ENCODE measurements at places on chromosomes 3 and 15.

GRCh38 chr3:38229036-38229435 is 36.6 kb upstream of the SLC22A13 start:
- DNase-seq: peak; percentile 25

- DNase-seq: no peak
These were observed 70.2 kb upstream of the ZBTB20 start for GRCh38 chr3:115217292-115217677.

DNA sequence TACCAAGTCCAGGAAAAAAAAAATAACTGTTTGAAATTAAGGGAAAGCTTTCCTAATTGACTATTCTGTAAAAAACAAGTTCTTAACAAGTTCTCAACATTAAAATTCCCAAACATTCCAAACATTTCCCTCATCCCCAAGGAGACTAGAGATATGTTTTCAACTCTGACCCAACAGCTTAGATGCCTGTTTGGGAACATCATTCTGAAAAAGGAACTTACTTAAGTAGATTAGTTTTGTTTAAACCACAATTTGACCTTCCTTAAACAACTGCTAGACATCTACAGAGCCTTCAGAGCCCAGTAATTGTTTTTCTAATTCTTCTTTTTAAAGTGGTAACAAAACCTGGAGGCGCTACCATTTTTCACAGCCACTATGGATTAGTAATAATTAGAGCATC is 12.8 kb downstream of the UBR1 start:
- peak; percentile 51 for DNase-seq

DNA sequence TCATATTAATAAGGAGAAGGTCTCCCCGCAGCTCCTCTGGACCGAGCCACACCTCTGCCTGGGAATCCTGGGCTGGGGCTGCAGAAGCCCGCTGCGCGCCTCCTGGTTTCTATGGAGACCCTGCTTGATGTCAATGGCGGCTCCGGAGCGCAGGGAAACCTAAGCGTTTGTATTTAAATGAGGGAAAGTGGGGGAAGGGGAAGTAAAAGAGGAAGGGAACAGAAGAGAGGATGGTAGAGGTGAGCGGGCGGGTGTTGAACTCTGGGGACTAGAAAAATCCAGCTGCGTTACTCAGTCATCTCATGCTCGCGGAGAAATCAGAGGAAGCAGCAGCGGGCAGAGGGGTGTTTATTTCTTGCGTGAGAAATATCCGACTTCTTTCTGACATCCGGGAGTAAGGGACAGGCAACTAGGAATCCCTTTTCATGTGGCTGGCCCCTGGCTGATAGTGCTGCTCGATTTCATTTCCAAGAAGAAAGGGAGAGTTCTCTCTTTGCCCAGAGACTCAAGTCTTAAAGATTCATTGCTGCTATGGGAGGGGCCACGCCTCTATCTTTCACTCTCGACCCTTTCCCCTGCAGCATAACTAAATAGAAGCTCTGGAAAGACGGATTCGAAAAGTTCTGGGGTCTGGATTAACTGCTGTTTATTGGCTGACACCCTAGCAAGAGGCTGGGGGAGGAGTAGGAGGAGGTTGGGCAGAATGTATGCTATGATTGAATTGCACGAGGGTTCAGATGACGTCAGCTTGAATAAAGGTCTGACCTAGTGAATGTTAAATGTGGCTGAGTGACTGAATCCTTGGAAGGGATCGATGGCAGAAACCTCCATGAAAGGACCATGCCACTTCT is 110.5 kb upstream of the GAP43 start:
- peak; percentile 10 for DNase-seq

- DNase-seq: no peak
These were observed 10.5 kb upstream of the CCK start for GRCh38 chr3:42276141-42277132.

DNA sequence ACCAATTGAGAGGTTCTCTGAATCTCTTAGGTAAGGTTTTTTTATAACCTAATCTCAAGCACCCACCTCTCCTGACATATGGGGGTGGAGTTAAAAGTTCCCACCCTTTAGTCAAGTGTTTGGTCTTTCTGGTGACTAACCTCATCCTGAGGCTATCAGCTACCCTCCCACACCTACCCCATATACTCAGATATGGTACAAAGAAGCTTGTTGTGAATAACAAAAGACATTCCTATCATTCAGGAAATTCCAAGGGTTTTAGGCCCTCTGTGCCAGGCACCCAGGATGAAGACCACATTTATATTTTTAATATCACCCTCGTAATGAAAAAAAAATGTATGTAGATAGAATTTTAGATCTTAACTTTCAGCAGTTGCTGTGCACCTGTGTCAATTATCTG is 9.0 kb downstream of the CHMP2B start:
- DNase-seq: no peak

DNA sequence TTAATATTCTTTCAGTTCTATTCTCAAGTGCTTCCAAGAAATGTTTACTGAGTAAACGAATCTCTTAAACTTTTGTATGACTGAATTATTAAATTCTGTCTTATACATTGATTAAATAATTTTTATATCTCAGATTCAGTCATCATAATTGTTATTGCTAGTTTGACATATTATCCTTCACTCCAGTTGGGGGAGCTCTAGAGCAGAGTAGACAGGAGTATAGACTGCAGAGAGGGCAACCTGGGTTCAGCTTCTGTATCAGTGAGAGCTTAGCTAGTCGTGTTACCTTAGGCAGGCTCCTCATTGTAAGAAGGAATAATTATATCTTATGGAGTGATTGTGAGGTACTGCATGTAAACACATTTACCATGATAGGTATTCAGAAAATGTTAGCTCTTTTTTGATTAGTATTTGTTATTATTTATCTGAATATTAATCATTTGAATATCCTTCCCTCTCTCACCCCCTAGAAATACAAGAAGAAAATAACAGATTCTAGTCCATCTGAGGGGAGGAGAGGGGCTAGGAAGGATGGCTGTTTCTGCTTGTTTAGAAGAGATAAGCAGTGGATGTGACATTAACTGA is 31.0 kb upstream of the ZCWPW2 start:
- peak; percentile 50 for DNase-seq

- peak; percentile 29 for DNase-seq
These were observed 1.3 kb downstream of the SACM1L start for GRCh38 chr3:45690336-45691035.

DNA sequence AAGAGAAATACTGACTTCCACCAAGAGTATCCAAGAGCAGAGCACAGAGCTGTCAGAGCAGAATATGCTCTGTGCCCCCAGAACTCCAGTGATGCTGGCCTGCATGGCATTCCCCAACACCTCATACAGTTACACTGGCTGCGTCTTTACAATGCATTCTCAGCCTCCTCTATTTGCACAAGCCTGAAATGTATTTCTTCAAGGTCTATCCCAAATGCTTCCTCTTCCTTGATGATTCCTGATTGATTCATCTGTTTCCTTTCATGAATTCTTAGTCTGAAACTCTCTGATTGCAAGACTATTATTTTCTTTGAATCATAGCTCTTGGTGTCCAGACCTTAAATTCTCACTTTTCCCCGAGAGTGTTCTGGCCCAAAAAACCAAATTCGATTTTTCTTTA is 664.7 kb downstream of the MECOM start:
- no peak for DNase-seq

DNA sequence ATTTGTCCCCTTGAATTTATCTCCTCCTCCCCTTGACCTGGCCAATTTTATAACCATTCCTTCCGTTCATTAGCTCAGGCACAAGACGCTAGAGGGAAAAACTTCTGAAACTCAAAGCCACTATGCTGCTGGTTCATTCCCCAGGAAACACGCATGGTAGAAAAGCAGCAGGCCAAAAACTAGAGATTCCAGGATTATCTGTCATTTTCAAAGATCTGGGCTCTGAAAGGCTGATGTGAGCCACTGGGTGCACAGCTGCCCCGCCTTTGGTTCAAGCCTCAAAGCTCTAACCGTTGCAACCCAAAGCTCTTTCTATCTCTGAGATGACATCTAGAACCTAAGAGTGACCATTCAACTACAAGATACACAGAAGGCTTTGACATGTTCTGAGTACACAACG is 6.1 kb downstream of the ANP32A start:
- no peak for DNase-seq

DNA sequence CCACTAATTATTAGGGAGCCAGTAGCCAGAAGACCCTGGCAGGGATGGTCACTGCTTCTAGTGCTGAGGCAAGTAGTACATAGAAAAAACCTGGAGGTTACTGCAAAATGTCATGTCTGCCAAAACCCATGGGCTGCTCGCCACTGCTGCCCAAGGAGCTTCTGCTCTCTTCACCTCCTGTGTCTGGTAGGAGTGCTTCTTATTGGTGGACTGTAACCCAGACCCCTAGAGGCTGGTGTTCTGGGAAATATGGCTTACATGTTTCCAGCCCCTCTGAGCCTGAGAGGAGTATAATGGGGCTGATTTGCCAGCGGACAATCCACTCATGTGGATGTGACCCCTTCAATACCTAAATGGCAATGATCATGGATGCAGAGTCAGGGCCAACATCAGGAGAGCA is 286.4 kb downstream of the EPHB1 start:
- DNase-seq: no peak

DNA sequence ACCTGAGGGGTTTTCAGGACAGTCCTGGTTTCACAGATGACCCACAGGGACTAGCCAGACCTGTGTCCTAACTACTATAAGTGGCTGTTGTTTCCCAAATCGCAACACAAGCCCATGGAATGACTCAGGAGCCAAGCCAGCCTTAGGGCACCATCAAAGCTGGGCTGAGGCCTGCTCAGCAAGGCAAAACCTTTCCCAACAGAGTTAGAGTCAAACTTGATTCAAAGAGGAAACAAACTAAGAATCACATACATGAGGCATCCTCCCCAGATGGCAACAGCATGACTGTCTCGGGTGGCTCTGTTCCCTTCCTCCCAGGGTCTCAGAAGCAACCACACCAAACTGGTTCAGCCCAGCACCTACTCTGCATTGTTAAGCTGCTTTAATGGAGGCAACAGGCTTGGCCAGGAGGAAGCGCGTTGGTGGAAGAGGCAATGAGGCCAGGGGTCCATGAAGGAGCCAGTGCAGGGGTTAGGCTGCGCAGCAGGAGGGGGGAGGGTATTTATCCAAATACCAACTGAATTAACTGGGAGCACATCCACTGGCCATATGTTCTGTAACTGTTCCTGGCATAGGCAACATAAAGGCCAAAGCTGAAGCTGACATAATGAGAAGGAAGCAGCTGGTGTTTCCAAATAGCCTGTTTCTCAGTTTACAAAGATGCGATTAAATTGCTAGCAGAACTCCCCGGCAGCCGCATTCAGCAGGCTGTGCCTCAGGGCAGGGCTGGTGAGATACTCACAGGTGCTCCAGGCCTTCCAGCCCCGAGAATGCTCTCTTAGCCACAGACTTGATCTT is 102.4 kb downstream of the LRIG1 start:
- peak; percentile 4 for DNase-seq

GRCh38 chr3:187855131-187855530 is 109.9 kb upstream of the BCL6 start:
- DNase-seq: peak; percentile 70

- peak; percentile 68 for DNase-seq
These were observed 4.6 kb upstream of the RTP2 start for GRCh38 chr3:187706971-187707370.

DNA sequence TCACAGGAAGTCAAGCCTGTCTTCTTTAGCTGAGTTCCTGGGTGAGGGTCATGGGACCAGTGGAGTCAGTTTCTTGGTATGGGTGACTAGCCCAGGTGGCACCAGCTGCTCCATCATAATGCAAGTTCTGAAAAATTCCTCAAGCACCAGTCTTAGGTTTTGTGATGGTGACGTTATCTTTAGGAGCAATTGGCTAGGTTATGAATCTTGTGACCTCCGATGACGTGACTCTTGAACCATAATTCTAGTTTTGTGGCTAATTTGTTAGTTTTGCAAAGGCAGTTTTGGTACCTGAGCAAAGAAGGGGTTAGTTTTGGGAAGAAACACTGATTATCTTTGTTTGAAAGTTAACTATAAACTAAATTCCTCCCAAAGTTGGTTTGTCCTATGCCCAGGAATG is 608.4 kb downstream of the VGLL3 start:
- no peak for DNase-seq

DNA sequence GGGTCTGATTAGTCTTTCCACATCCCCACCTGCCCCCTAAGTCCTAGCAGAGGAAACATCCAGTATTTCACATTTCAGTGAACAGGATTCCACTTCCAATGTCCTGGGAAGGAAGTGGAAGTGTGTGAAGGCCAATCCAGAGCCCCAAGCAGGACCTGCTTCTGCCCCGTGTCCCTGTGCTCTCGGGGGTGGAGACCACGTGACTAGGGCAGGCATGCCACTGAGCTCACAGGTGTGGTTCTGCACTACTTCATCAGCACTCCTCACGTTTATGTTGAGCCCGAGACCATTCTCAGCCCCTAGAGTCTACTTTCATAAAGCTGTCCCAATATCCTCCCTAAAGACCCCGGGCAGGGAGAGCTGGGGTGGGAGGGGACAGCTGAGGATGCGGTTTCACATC is 84.3 kb downstream of the RAB11A start:
- DNase-seq: no peak

All from inflammatory macrophage treated with lipopolysaccharide for 4 hours (primary cell).